Dermis blood vessel endothelial cell (primary cell): ENCODE measurements at places on chromosomes 7 and 10.
A peak's percentile ranks its signal among the peaks of the same experiment; 100 is the strongest.

DNA sequence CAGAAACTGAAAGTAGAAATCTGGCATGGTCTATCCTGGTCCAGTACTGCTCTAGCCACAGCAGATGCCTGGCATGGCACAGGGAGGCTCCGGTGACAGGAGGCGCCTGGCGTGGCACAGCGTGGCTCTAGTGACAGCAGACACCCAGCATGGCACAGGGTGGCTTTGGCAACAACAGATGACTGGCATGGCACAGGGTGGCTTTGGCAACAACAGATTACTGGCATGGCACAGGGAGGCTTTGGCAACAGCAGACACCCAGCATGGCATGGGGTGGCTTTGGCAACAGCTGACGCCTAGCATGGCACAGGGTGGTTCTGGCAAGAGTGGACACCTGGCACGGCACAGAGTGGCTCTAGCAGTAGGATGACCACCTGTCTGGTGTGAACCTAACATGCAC is 480.5 kb upstream of the FOXK1 start:
- no peak for DNase-seq

GRCh38 chr10:102400076-102400475 is 4.6 kb downstream of the NFKB2 start:
- no peak for DNase-seq

- no peak for DNase-seq
Observed at GRCh38 chr7:121833991-121834390, 39.0 kb upstream of the PTPRZ1 start.

DNA sequence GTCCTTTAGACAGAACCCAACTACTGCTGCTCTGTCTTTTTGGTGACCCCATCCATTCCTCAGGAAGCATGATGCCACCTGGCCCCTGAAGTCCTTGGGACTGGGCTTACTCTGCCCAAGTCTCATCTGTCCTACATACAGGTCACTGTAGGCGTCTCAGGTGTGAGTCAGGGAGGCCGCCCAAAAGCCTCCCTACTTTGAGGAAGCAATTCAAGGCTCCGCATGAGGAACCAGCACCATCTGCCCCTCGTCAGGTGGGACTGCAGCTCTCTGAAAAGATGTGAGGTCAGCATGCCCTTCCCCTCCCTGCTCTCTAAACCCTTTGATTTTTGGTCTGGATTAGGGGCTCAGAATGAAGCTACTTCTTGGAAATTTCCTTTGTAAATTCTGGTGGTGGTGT is 354.8 kb downstream of the CXCL12 start:
- no peak for DNase-seq

DNA sequence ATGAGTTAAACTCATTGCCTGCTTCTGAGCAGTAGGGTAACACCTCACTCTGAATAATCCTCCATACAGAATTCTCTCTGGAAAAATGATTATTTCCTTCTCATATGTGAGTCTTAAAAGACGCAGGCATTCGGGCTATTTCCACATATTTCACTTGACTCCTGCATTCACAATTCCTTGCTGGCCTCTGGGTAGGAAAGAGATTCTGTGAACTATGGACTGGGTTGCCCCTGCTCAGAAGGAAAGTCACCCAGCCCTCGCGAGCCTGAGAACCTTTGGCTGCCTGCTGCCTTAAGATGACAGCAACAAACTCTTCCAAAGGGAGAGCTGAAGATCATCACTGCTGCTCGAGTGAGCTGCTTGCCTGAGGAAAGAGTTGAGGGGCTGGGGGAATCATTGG is 216.8 kb downstream of the BAMBI start:
- DNase-seq, result no peak

- DNase-seq, result peak; percentile 76
Observed at GRCh38 chr7:26853788-26854393, 10.5 kb downstream of the SKAP2 start.

GRCh38 chr7:16815001-16815400 is 10.2 kb upstream of the AGR2 start:
- no peak for DNase-seq
